ENCODE measurements at places on chromosomes 11 and 22. TPM values are rescaled to one million over a fixed set of nuclear protein-coding genes. Genes with fewer than 3 reads are reported as not detected.

GRCh38 chr22:49983148-49984042, 22.8 kb downstream of the PIM3 start:
- no peak for DNase-seq

DNA sequence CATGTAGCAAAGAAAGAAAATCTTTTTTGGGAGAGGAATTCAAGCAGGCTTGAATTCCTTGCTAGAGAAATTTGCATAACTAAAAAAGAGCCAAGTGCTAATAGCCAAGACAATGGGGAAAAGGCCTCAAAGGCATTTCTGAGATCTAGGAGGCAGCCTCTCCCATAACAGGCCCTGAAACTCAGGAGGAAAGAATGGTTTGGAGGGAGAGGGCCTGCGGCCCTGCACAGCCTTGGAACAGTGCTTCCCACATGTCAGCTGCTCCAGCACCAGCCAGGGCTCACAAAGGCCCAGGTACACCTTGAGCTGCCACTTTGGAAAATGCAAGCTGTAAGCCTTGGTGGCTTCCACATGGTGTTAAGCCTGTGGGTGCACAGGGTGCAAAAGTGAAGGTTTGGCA, 55.5 kb upstream of the TSPAN18 start:
- no peak for DNase-seq

The ZNF280B gene
- 1.5 TPM for total RNA-seq

- no peak for DNase-seq
These were observed 1526.1 kb downstream of the FAM181B start for GRCh38 chr11:81207421-81208054.

- no peak for DNase-seq
These were observed 24.6 kb upstream of the TMEM218 start for GRCh38 chr11:125136001-125136400.

GRCh38 chr22:46797355-46797754, 34.9 kb downstream of the TBC1D22A start:
- DNase-seq: peak; percentile 31

- DNase-seq: peak; percentile 93
These were observed 47.6 kb upstream of the PARVG start for GRCh38 chr22:44133161-44133560.

The HOATZ gene
- not detected for total RNA-seq

GRCh38 chr11:69384251-69385143, 90.5 kb downstream of the MYEOV start:
- DNase-seq: no peak

DNA sequence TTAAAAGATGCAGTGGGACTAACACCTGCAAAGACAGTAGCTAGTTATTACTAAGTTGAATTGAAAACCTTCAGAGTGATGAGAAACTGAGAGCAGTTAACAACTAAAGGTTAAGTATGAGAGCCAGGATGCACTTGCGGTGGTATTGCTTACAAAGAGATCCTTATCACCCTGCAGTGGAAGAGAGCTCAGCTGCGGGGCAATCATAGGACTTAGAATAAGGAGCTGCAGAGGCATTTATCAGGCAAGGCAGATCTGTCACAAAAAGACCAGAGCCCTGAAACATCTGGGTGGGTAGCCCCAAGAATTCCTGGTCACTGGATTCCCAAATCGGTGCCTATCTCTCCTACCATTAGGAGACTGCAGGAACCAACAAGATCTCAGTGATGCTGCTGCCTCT, 34.3 kb upstream of the CFAP300 start:
- no peak for DNase-seq

GRCh38 chr11:7445564-7445963, 39.7 kb upstream of the OLFML1 start:
- no peak for DNase-seq

GRCh38 chr11:7469351-7469865, 15.9 kb upstream of the OLFML1 start:
- DNase-seq: no peak

The SCGB1A1 gene
- not detected for total RNA-seq

- no peak for DNase-seq
These were observed 62.7 kb upstream of the AMOTL1 start for GRCh38 chr11:94705419-94705818.

The RASD2 gene
- 0.23 TPM for total RNA-seq

DNA sequence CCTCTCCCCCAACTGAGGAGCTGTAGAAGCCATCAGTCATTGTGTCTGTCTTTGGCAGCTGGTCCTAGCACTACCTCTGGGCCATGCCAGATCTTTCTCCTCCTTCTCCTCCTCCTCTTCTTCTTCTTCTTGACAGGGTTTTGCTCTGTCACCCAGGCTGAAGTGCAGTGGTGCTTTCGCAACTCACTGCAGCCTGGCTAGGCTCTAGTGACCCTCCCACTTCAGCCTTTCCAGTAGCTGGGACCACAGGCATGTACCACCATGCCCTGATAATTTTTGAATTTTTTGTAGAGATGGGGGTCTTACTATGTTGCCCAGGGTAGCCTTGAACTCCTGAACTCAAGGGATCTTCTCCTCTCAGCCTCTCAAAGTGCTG, 50.1 kb upstream of the SHANK2 start:
- no peak for DNase-seq

GRCh38 chr11:44574610-44575287, 9.3 kb downstream of the CD82 start:
- peak; percentile 93 for DNase-seq

The FOLR2 gene
- not detected for total RNA-seq

The MS4A2 gene
- total RNA-seq: not detected

Measured in LHCN-M2 (cell line).